ENCODE measurements at places on chromosomes 2 and 18.

DNA sequence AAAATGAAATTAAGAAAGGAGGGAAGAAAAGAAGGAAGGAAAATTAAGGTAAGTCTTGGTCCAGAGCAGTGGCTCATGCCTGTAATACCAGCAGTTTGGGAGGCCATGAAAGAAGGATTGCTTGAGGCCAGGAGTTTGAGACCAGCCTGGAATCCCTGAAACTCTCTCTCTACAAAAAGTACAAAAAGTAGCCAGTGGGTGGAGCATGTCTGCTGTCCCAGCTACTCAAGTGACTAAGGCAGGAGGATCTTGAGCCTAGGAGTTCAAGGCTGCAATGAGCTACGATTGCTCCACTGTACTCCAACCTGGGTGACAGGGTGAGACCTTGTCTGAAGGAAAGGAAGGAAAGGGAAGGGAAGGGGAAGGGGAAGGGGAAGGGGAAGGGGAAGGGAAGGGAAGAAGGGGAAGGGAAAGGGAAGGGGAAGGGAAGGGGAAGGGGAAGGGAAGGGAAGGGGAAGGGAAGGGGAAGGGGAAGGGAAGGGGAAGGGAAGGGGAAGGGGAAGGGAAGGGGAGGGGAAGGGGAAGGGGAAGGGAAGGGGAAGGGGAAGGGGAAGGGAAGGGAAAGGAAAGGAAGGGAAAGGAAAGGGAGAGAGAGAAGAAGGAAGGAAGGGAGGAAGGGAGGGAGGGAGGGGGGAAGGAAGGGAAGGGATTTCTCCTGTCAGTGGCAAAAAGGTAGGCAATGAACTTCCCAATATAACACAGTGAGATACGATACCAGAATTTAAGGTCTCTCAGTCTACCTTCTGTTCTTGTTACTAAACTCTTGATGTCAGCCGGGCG, 412.8 kb downstream of the CMPK2 start:
- no peak for DNase-seq

DNA sequence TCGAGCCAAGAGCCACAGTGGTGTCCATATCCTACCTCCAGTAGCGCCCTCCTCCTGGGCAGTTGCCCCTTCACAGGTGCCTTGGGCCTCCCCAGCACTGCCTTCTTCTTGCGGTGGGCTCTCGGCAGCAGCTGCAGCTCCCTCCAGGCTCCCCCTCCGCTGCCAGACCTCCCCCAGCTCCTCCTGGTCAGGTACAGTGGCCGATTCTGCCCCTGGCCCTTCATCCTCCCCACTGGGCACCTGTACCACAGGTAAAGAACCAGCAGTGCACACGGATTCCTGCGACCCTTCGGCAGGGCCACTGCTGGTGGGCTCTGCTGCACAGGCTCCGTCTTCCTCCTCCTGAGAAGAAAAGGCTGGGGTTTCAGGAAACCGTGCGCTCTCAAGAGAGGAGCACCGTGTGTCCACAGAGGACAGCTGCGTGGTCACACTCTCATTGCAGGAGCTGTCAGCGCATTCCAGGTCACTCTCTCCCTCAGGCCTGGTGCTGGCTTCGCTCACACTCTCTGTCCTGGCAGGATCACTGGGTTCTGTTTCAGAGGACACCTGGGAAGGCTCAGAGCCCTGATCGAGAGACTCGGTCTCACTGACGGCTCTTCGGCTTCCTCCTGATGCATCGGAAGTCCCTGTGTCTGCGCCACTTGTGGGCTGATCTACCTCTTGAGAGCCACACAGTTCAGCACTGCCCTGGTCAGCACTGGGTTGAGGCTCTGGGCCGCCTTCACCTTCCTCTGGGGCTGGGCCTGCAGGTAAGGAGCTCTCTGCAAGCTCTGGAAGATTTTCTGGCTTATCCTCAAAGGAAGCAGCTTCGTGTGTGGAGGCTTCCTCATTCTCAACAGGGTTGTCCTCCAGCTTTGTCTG, 147.4 kb upstream of the STK17B start:
- DNase-seq: no peak

DNA sequence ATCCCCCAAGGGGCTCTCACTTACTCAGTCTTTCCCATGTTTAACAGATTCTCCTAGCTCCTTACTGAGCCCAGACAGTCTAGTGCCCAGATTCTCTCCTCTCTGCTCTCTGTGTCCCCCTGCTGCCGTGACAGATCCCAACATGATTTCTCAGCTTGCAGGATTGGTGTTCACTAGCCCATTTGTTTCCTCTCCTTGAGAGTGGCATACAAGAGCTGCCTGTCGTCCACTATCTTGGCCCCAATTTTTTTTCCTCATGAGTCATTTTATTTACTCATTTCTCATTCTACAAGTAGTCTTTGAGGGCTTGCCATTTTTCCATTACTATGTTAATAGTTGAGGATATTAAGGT, 199.9 kb upstream of the FN1 start:
- no peak for DNase-seq

- peak; percentile 16 for DNase-seq
Measured at GRCh38 chr2:30230497-30231211, 680 bp upstream of the LBH start.

- DNase-seq: no peak
Measured at GRCh38 chr2:145958611-145959010, 1438.7 kb upstream of the ZEB2 start.

DNA sequence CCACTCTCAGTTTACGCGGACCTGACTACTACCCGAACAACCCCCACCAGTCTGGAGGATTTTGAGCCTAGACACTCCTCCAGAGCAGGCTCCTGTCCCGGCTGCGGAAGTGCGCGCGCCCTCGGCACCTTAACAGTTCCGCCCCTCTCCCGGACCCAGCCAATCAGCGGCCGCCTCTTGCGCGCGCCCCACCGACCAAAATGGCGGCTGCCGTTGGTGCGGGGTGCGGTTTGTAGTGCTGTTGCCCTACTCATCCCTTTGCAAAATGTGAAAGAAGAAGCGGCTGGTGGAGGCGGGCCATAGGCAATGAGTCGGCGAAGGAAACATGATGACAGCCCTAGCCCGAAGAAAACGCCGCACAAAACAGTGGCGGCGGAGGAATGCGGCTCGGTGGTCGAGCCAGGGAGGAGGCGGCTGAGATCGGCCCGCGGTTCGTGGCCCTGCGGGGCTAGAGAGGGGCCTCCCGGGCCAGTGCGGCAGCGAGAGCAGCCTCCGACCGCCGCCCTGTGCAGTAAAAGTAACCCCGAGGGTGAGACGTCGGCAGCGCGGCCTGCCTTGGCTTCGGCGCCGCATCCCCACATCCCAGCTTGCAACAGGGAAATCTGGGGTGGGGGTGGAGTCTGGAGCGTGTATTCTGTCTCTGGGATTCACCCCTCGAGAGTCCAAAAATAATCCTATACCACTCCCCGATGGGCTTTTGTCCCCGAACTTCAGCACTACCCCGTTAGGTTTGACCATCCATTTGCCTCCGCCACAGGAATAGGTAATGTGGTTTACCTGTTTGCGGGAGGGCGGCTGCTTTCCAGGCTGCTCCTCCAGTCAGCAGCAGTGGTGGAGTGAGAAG, at the start of gene ETAA1:
TSS of gene ETAA1 (plus strand) at position 191 of the 844 bp plus-strand sequence. CDS start at position 307, 116 bp downstream.
- peak; percentile 90 for DNase-seq

DNA sequence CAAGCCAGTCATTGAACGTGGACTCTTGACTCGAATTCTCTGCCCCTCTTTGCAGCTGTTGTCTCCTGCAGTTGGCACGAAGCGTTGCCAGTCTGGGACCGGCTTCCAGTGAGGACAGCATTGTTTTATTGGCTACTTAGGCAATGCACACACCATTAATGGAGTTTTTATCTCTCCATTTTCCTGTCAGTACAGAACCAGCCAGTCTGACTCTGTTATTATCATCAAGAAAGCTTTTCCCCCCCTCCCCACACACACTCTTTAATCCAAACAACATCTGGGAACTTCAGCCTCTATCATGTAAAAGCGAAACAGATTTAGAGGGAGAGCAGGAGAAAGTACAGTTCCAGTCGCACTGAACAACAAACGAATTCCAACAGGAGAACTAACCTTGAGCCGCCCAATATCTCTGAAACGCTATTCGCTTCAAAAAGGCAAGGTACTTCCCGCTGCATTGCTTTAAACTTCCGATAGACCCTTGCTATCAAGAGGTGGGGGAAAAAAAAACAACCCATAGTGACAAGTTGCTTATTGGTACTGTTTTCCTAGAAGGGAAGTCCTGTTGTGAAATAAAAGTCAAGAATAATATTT, 38.2 kb downstream of the ACVR1 start:
- DNase-seq: peak; percentile 89

- no peak for DNase-seq
Measured at GRCh38 chr18:43061816-43062215, 53.7 kb downstream of the RIT2 start.

Measured in posterior cingulate gyrus (tissue), 11 donors.